ENCODE measurements at places on chromosomes 12 and 14.

- no peak for DNase-seq
Observed at GRCh38 chr14:76698631-76699030, 62.6 kb upstream of the VASH1 start.

DNA sequence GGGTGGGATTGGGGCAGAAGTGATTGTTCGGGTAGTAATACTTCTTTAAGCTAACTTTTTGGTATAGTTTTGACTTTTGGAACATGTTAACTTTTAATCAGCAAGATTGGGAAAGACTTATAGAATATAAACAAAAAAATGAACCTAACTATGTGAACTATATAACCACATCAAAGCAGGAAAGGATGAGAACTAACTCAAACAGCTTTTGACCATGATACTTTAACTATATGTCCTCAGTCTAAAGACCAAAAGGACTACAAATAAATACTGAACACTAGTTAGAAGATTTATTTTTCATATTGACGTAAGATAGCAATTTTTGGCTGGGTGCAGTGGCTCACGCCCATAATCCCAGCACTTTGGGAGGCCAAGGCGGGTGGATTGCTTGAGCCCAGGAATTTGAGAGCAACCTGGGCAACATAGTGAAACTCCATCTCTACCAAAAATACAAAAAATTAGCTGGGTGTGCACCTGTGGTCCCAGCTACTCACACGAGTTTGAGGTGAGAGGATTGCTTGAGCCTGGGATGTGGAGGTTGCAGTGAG, 108.5 kb upstream of the ATF1 start:
- DNase-seq, result no peak

DNA sequence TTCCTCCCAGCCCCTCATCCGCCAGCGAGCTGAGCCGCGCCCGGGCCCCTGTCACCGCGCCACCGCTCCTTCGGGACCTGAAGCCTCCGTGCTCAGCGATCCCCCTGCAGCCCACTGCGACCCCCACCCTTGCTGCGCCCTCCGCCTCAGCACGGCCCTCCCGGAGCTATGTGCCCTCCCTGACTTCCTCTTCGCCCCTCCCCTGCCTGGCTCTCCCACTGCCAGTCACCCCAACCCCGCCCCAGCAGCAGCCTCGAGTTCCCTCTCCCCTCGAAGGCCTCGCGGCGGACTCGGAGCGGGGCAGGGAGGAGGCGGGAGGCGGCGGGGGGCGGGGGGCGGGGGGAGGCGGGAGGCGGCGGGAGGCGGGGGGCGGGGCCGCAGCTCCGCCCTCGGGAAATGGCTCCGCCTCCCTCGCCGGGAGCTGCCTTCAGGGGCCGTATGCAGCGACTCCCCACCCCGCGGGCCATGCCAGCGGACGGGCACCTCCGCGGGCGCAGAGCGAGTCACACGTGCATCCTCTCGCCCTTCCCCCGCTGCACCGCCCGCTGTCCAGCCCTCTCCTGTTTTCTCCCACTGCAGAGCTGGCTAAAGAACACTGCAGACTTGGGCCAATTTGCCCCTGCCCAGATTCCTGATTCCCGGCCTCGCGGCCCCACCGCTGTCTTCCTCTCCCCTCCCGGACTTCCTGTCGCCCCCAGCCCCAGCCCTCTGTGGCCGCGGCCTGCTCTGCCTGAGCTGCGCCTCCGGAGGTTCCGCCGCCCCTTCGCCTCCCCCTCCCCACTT, 29.1 kb upstream of the ADIPOR2 start:
- peak; percentile 60 for DNase-seq

DNA sequence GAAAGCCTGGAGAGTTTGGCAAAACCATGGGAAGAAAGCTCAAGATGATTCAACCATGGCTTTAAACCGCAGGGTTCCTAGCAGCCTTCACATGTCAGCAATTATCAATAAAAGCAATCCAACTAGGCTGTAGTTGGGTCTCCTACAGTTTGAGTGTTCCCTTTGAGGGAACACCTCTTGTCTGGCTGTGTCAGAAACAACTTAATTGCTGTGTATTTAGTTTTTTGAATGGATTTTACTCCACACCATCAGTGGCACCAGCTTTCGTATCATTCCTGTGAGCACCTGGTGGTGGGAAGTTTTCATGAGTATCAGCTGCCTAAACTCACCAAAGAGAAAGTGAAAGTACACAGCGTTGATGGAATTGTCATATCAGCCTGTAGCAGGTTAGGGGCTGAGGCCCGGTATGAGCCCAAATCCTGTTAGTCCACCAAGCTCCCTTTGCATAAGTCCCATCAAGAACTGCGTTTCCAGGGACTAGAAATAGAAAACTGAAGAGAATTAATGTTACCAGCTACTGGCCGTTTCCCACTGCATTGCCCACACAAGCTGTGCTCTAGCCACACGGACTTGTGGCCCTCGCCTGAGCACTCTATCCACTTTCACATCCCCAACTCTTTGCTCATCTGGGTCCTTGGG, 10.9 kb upstream of the IL26 start:
- no peak for DNase-seq

- DNase-seq, result no peak
Observed at GRCh38 chr12:123427036-123427769, 9.3 kb downstream of the RILPL2 start.

- no peak for DNase-seq
Observed at GRCh38 chr14:87160989-87161388, 832.0 kb downstream of the GALC start.

DNA sequence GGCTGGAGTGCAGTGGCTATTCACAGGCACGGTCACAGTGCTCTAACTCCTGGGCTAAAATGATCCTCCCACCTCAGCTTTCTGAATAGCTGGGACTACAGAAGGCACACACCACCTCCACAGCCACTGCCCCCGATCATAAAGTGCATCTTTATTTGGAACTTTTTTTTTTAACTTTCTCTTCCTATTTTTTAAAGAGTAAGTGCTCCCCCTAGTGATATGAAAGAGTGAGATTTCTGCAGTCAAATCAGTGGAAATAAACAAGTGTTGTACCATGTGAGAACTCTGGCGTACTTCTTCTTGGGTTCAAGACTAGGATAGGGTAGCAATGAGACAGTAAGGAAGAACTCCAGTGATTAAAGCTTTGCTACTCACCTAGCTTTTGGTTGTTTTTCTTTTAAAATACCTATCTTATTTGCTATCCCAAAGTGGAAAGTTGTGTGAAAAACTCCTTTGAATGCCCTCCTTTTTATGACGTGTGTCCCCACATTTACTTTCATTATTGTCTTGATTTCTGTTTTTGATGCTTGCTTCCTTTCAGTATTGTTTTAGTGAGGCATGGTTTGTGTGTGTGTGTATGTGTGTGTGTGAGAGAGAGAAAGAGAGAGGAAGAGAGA, 6.6 kb downstream of the PPP4R4 start:
- DNase-seq, result no peak

GRCh38 chr12:2884810-2885209, 5.9 kb upstream of the TULP3 start:
- no peak for DNase-seq

GRCh38 chr12:2248901-2249381, 196.2 kb downstream of the CACNA1C start:
- no peak for DNase-seq

GRCh38 chr12:118136559-118137003, 657 bp downstream of the PEBP1 start:
- DNase-seq, result no peak

GRCh38 chr14:39957987-39958386, 525.8 kb upstream of the FBXO33 start:
- DNase-seq, result no peak

- DNase-seq, result no peak
Observed at GRCh38 chr12:116236976-116237375, 40.5 kb downstream of the MED13L start.

DNA sequence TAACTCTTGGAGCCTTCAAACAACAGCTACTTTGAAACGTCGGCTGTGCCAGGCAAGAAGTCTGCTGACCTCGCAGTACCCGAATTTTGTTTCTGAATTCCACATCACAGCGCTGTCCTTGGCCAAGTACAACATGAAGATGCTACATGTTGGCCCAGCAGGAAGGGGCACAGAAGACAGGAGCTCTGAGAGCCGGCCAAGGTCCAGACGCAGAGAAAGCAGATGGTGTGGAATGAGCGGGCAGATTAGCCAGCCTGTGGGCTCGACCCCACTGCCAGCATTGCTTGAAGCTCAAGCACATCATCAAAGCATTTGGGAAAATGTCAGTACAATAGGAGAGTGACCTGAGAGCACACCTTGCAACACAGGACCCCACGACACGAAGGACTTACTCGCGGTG, 64.5 kb downstream of the FZD10 start:
- no peak for DNase-seq

- no peak for DNase-seq
Observed at GRCh38 chr12:76057326-76057725, 25.8 kb upstream of the PHLDA1 start.

DNA sequence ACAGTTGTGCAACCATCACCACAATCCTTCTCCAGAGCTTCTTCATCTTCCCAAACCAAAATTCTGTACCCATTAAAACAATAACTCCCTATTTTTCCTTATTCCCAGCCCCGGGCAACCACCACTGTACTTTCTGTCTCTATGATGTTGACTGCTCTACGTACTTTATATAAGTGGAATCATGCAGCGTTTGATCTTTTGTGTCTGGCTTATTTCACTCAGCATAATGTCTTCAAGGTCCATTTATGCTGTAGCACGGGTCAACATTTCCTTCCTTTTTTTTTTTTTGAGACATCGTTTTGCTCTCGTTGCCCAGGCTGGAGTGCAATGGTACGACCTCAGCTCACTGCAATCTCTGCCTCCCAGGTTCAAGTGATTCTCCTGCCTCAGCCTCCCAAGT, 162.7 kb upstream of the GSC start:
- DNase-seq, result no peak

GRCh38 chr14:72577521-72577920, 316.4 kb downstream of the DPF3 start:
- no peak for DNase-seq

- no peak for DNase-seq
Observed at GRCh38 chr14:59246566-59246965, 58.1 kb downstream of the DAAM1 start.

DNA sequence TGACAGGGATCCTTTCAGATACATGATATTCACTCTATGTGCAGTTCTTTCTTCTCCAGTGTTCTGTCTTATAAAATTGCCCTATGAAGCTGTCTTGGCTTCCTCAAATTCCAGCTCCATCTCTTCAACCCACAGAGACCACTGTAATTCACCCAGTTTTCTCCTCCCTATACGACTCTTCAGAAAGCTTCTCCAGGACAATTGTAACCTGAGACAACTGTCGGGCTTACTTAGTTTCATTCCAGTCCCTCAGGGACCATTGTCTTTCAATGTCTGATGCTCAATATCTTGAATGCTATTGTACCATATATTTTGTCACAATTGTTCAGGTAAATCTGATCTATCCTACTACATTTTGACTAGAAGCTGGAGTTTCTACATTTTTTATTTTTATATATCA, 345.3 kb downstream of the RPL10L start:
- no peak for DNase-seq

DNA sequence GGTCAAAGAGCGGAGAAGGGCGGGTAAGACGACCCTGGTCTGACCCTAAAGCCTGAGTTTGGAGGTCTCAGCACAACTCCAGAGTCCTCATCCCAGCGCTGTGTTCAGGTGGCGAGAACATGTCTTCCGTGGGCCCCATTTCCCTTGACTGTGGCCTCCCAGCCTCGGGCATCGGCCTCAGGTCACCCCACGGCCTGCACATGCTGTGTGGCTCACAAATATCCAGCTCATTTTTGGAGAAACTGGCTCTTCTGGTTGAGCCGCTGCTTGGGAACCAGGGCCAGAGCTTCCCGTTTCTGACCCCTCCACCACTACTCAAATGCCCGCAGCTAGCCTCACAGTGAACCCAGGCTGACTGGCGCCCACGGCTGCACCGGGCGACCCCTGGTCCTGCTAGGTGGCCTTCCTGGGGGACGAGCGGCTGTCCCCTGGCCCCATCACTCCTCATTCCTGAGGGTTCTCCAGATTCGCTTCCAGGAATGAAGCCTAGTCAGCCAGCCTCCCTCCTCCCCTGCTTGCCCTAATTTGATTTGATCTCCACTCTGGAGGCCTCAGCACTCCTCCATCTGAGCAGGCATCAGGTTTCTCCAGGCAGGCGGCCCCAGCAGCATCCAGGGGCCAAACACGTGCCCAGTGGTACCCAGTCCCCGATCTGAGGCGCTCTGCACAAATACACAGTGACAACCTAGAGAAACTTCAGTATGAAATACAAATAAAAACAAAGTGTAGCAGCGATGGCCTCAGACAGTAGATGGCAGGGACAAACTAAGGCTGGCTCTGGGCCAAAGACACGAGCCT, 4.7 kb downstream of the P2RX2 start:
- no peak for DNase-seq
